Thoracic aorta (tissue), 2 donors: ENCODE measurements at places on chromosomes 16 and 17. TPM values are rescaled to one million over a fixed set of nuclear protein-coding genes. Genes with fewer than 3 reads are reported as not detected.

ACSM5 gene
- 0.78 TPM for total RNA-seq

DNA sequence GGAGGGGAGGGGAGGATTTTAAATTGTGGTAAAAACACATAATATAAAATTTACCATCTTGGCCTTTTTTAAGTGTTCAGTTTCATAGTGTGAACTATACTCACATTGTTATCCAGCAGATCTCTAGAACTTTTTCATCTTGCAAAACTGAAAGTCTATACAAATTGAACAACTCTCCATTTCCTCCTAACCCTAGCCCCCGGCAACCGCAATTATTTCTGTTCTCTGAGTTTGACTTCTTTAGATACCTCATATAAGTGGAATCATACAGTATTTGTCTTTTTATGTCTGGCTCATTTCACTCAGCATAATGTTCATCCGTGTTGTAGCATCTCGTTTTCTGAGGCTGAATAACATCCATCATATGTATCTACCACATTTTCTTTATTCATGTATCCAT is 30.0 kb upstream of the MRTFB start:
- DNase-seq = no peak

DNA sequence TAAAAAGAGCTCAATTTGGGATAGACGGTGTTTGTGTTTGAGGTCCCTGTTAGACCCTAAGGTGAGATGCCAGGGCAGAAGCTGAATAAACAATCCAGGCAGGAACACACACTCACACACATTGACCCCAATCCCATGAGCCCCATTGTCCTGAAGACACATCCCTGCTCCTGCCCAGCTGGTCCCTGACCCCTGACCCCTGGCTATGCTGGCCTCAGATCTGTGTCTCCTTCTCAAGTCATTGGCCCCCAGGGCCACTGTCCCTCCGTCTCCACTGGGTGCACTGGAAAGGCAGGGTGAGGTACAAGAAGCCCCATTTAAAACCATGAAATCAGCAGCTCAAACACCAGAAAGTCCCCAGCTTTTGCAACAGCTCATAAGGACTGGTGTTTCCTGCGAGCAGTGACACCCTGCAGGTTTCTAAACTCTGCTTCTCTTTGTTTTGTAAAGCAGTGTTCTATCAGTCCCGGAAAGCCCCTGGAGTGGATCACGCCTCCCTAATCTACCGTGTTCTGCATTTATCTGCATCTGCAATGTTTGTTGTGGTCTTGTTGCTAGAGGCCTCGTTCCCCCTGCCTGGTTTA is 18.0 kb upstream of the ASGR2 start:
- no peak for DNase-seq

DNA sequence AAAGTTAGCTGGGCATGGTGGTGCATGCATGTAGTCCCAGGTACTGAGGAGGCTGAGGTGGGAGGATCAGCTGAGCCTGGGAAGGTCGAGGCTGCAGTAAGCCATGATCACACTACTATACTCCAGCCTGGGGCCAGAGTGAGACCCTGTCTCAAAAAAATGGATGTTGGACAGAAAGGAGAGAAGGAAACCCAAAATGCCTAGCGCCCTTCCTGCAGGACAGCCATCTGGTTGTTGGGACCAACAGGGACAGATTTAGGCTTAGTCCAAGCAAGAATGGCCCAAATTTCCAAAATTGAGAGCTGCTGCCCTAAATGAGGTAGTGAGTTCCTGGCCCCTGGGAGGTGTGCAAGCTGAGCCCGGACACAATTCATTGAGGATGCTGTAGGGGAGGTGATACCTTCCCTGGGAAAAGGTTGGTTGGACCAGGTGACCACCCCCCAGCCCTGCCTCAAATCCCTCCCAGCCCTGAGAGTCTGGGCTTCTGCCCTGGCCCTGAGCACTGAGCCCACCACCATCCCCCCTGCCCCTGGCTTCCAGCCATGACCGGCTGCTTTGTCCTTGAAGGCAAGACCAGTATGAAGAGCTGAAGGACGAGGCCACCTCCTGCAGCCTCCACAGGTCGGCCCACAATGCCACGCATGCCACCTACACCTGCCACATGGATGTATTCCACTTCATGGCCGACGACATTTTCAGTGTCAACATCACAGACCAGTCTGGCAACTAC is 35.1 kb downstream of the IL21R start:
- DNase-seq = no peak

TCAP gene
- total RNA-seq = 6.4 TPM

GRCh38 chr17:33803199-33803685 is 451.8 kb upstream of the CCL2 start:
- DNase-seq = no peak
